ENCODE measurements at places on chromosomes 1 and 21. TPM values are rescaled to one million over a fixed set of nuclear protein-coding genes. Genes with fewer than 3 reads are reported as not detected.

- no peak for DNase-seq
Measured at GRCh38 chr1:115329965-115330364, 8.1 kb downstream of the NGF start.

Gene PLA2G2F
- total RNA-seq = not detected

Gene FCER1G
- total RNA-seq = 44.6 TPM

- no peak for DNase-seq
Measured at GRCh38 chr21:45601551-45601950, 42.0 kb upstream of the PCBP3 start.

Gene FMO5
- total RNA-seq = 2.3 TPM

DNA sequence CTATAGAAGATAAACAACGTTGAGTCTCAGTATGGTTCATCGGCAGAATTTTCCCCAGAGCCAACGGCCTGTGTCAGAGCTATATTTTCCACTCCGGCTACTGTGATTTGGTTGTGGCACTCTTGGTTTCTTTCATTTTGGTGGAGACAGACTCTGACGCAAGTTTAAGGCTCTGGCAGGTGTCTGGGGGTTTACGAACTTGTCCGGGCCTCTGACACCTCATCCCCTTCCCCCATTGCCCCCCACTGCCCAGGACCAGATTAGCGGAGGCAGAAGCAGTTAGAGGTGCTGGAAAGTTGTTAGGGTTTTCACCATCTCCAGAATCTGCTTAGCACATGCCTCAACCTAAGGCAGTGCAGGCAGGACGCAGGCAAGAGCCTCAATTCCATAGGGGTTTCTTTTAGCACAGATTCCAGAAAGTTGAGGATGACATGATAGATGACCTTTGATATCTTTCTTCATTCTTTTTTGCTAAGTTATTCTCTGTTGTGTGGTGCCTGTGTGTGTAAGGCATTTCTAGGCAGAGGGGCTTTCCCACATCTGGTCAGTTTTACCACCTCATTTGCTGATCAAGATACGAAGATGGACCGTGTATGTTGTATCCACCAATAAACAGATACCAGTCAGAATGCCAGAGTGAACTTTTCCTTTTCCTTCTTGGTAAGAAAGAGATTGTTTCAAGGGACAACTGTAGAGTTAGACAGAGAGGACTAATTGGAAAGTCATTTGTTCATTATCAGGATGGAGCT lies 18.4 kb upstream of the IL10 start:
- DNase-seq = no peak

DNA sequence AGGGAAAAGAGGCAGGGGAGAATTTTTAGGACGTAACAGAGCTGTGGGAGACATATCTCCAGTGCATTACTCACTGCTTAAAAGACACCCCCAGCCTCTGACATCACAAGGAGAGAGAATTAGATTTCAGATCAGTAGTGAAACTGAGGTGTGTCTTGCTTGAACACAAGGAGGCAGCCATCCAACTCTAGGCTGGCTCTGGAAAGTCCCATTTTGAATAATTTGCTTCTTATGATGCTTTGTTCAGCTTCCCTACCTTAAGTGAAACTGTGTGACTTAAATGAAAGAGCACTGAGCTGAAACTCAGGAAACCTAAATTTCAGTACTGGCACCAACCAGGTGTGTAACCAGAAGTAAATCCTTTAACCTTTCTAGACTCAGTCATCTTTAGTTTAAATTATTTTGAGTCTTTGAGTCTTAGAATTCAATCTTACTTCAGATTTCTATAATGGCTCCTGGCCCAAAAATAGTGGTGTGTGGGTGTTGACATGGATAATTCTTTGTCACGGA lies 251.6 kb upstream of the SGIP1 start:
- no peak for DNase-seq
